ENCODE measurements at places on chromosomes 4 and X.

- DNase-seq: no peak
Measured at GRCh38 chr4:76545226-76545884, 110.3 kb downstream of the SHROOM3 start.

GRCh38 chrX:38552721-38553120 is 8.6 kb upstream of the TSPAN7 start:
- DNase-seq: no peak

GRCh38 chrX:77925764-77926163 is 15.3 kb downstream of the ATP7A start:
- no peak for DNase-seq

DNA sequence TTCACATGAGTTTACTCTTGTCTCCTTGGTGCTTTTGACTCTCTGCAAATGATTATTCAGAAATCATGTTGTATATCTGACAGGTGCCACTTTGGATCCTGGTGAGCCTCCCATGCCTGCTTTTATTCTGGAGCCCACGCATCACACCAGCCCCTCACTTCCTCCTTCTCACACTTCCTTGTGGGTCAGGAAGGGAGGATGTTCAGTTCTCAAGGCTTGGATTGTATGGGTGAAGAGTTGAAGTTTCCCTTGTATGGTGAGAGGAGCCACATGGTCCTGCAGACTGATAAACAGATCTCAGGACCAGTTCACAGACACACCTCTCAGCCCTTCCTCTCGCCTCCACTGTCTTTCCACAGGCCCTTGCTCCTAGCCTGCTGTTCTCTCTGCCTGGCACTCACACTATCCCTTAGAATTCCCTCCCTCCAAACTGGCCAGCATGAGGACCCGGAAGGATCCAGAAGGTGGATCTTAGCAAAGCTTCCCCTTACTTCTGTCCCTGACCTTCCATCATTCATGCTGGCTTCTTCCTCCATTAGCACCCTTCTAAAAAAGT is 92.1 kb downstream of the STK32B start:
- no peak for DNase-seq

DNA sequence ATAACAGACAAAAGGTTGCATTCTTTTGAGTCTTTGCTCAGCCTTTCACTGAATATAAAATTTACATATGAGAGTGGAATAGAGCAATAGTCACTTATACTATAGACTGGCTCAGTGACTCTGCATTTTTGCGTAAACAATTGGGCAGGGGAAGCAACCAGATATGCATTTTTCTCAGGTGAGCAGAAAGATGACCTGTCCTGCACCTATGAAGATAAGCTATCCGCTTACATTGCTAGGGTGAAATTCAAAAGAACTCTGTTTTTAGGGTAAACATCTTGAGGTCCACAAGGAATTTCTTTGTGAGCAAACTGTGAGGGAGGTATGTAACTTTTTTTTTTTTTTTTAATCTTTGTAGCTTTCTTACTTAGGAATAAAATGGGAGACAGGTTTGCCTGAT is 602.4 kb upstream of the PRKX start:
- DNase-seq: no peak

DNA sequence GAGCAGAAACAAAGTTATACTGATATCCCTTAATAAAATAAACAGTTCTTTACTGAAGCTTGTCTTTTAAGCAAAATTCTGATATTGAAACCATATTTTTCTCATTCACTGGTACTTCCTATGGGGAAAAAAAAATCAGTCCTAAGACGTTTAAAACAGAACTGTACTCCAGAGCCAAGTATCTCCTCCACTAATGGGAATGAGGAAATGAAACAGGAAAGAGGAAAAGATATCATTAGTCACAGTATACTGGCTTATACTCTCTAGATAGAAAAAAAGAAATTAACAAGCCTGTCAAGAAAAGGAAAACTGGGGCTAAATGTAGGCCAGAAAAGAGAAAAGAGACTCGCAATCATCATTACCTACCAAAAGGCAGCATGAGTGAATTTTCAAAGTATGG is 252.7 kb downstream of the CENPC start:
- no peak for DNase-seq

- no peak for DNase-seq
Measured at GRCh38 chrX:15204130-15204751, 65.6 kb downstream of the ASB9 start.

DNA sequence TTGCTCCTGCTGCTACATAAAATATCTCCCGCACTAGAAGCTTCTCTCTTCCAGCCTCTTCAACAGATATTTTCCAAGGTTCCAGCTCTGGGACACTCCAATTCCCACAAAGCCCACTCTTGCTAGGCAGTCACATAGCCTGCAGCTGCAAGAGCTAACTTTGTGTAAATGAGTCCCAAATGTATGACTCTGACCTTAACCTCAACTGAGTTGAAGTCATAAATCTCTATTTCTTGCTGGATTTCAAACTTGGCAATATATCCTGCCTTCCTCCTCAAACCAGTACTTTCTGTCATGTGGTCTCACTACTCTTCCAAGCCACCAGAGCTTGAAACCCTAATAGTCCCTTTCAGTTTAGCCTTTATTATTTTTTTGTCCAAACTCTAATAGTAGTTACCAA is 315.4 kb upstream of the GRIA3 start:
- DNase-seq: no peak

- DNase-seq: no peak
Measured at GRCh38 chrX:65488495-65488894, 46.1 kb downstream of the LAS1L start.

DNA sequence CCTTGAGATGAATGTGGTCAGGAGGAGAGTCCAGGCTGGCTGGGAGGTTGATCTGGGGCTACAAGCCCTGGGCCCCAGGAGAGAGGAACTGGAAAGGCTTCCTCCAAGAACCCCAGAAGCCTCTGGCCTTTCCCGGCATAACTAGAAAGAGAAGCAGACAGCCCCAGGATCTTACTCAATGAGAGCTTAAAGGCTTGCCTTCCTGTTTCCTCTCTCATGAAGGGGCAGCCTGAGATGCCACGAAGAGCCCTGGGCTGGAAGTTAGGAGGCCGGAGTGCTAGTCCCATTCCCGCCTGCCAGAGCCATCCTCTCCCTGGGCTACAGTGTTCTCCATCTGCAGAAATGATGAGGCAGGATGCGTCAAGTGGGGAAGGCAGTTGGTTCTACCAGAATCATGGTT is 20.1 kb upstream of the XPNPEP2 start:
- DNase-seq: no peak

GRCh38 chr4:88911246-88912212 is 145.5 kb downstream of the FAM13A start:
- DNase-seq: no peak

GRCh38 chr4:10783351-10783750 is 98.8 kb upstream of the CLNK start:
- DNase-seq: no peak

DNA sequence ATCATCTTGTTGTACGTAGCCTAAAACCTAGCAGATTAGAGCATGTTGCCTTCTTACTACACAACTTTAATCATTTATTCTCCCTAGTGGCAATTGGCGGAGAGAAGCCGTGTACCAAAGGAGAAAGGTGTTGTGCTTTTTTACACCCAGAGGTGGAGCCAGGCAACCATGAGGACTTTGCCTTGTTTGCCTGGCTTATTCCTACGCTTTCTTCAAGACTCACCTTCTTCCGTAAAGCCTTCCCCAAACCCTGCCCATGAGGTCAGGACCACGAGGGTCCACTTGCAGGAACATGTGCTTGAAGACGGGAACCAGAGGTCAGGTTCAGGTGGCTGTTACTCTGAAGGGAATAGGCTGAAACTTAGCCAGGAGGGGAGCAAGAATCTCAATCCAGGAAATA is 290.5 kb downstream of the RAB28 start:
- DNase-seq: no peak
